ENCODE measurements at places on chromosomes 16 and 17. TPM values are rescaled to one million over a fixed set of nuclear protein-coding genes. Genes with fewer than 3 reads are reported as not detected.

Gene CES3
- not detected for total RNA-seq

Gene KIF19
- total RNA-seq, result 0.43 TPM

Gene C16orf46
- total RNA-seq, result 2.1 TPM

Gene C16orf92
- total RNA-seq, result not detected

Gene SULT1A1
- 19.6 TPM for total RNA-seq

Gene KRT34
- not detected for total RNA-seq

DNA sequence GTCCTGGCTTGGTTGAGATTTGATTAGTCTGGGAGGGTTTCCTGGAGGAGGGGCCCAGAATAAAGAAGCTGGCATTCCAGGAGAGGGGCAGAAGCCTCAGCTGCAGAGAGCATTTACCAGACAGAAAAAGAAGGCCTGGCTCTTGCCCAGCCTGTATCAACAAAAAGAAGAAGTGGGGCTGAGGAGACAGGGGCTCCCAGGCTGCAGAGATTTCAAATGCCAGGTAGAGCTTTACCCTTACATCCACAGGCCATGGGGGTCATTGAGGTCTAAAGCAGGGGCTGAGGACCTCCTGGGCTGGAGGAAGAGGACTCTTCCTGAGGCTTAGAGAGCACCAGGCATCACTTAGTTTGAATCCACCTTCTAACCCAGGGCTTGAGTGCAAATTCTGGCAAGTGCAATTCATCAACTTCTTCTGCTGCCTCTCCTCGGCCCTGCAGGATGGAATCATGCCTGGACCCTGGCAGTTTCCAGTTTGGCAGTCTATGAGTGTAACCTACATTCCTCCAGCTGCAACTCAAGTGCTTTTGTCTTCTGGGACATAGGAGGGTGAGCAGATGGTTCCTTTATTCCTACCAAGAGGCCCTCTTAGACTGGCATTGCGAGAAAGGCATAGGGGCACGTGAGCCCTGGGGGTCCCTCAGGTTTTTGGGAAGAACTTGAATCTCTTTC lies 15.3 kb downstream of the CA7 start:
- H3K4me1 ChIP-seq, result no peaks in the 10 kb centered on the region
- DNase-seq, result no peak
- H3K27ac ChIP-seq, result no peak overlapping the region
- no peaks in the 10 kb centered on the region for H3K36me3 ChIP-seq
- no peak overlapping the region for H3K4me3 ChIP-seq

GRCh38 chr16:51854401-51854951 lies 692.5 kb downstream of the TOX3 start:
- no peaks in the 10 kb centered on the region for H3K36me3 ChIP-seq
- no peak overlapping the region for H3K4me3 ChIP-seq
- H3K27ac ChIP-seq, result no peak overlapping the region

GRCh38 chr17:37844158-37844976 lies 79.8 kb upstream of the TBC1D3K start:
- no peaks in the 10 kb centered on the region for H3K4me1 ChIP-seq
- H3K36me3 ChIP-seq, result no peaks in the 10 kb centered on the region
- peak overlapping the region; percentile 29 for H3K4me3 ChIP-seq
- H3K27ac ChIP-seq, result no peak overlapping the region

- no peaks in the 10 kb centered on the region for H3K36me3 ChIP-seq
- no peak overlapping the region for H3K27ac ChIP-seq
- no peak for DNase-seq
- H3K4me1 ChIP-seq, result peaks cover 7% of the 10 kb centered on the region
Observed at GRCh38 chr17:82287868-82288801, 14.6 kb upstream of the CSNK1D start.

GRCh38 chr16:56340416-56340815 lies 84.9 kb downstream of the AMFR start:
- no peak overlapping the region for H3K4me3 ChIP-seq
- no peak for DNase-seq
- no peak overlapping the region for H3K27ac ChIP-seq
- H3K4me1 ChIP-seq, result no peaks in the 10 kb centered on the region

GRCh38 chr16:61901689-61902088 lies 134.5 kb downstream of the CDH8 start:
- H3K36me3 ChIP-seq, result no peaks in the 10 kb centered on the region
- no peaks in the 10 kb centered on the region for H3K4me1 ChIP-seq
- H3K4me3 ChIP-seq, result no peak overlapping the region
- no peaks in the 10 kb centered on the region for H3K27me3 ChIP-seq
- H3K27ac ChIP-seq, result no peak overlapping the region
- DNase-seq, result no peak

GRCh38 chr16:10622036-10622921 lies 41.9 kb upstream of the EMP2 start:
- H3K36me3 ChIP-seq, result no peaks in the 10 kb centered on the region
- H3K4me3 ChIP-seq, result no peak overlapping the region
- no peak for DNase-seq
- H3K27me3 ChIP-seq, result no peaks in the 10 kb centered on the region
- no peak overlapping the region for H3K27ac ChIP-seq

DNA sequence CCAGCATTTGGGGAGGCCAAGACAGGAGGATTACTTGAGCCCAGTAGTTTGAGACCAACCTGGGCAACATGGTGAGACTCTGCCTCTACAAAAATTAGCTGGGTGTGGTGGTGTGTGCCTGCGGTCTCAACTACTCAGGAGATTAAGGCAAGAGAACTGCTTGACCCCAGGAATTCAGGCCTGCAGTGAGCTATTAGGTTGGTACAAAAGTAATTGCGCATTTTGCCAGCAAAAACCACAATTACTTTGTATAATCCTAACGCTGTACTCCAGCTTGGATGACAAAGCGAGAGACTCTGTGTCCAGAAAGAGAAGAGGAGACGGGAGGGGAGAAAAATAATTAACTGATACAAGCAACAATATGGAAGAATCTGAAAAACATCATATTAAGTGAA lies 32.7 kb downstream of the YWHAE start:
- no peak overlapping the region for H3K4me3 ChIP-seq
- no peak for DNase-seq
- H3K27me3 ChIP-seq, result no peaks in the 10 kb centered on the region

GRCh38 chr16:17018585-17018939 lies 452.2 kb downstream of the XYLT1 start:
- H3K27me3 ChIP-seq, result no peaks in the 10 kb centered on the region
- peaks cover 3% of the 10 kb centered on the region for H3K4me1 ChIP-seq
- H3K4me3 ChIP-seq, result no peak overlapping the region
- DNase-seq, result no peak

GRCh38 chr16:87395181-87395842 lies 3.2 kb downstream of the MAP1LC3B start:
- DNase-seq, result no peak
- H3K36me3 ChIP-seq, result no peaks in the 10 kb centered on the region
- no peak overlapping the region for H3K27ac ChIP-seq
